MM.1S (cell line): ENCODE measurements at places on chromosomes 2 and 18.

DNA sequence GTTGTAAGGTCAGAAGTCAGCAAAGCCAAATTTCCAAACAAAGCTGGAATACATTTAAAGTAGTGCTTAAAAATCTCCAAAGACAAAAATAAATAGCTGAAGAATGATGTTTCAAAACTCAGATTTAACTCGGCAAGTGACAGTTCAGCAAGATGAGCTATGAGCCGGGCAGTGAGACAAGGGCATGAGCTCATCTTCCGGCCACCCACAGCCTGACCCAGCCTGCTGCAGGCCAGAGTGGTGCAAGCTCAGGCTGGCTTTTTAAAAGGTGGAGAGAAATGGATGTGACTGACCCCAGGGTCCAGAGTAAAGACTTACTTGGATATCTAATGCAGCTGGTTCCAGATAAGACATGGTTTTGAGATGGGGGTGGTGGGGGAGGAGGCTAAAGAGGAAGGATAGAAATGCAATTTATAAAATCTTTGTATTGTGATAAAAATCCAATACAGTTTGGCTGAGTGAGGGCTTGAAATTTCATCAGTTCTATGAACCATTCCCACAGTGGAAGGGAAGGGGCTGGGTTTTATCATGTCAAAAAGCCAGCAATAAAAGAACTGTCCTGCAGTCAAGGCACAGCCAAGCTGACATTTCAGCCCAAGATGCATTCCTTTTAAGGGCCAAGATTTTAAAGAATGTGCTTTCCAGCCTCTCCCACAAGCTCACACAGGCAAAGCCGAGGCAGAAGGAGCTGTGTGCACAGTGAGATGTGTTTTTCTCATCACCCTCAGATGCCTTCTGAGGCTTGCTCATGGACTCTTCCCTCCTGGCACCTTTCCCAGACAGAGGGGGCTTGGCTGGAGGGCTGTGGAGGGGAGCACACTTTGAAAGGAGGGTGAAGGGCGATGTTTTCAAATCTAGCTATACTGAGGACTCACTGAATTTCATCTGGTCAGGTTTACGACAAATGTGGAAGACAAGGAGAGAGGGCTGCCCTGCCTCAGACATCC is 97.9 kb upstream of the KLHL29 start:
- no peak for DNase-seq

DNA sequence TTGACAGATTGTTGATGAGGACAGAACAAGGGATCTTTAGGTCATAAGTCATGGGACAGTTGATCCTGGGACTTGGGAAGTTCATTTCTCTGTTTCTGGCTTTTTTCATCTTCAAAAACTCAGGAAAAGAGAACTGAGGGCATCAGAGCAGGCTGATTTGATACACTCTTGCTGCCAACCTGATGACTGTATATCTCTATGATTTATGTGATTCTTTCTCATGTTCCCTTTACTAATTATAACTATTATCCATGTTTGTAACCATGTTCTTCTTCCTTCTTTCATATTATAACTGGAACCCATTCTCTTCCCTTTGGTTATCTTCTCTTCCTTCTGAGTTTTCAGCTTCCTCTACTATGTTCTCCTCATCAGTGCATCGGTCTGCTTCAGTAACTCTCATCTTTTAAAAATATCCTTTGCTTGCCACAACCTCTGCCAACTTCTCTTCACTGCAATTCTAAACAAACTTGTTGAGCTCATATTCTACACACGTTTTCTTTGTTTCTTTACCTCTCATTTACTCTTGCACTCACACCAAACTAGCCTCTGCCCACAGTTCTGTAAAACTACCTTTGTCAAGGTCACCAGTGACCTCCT is 13.5 kb downstream of the RASGRP3 start:
- no peak for DNase-seq

- no peak for DNase-seq
These were observed 29.7 kb upstream of the CCDC150 start for GRCh38 chr2:196609806-196610205.

GRCh38 chr2:120914839-120915521 is 179.3 kb downstream of the GLI2 start:
- DNase-seq, result no peak

DNA sequence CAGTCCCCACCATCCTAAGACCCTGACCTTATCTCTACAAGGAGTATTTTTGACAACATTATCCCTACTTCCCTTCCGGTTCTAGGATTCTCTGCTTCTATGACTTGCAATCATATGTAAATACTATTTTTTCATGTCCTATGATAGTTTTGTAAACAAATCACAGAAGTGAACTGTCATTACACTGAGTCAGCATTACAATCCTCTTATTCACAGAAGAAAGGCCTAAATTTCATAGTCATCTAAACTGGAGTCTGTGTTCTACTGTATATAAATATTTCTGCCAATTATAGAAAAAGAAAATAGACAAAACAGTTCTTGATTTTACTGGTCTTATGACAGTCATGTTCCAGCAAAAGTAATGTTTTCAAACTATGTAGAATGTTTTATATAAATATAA is 265.1 kb downstream of the NCKAP5 start:
- no peak for DNase-seq

DNA sequence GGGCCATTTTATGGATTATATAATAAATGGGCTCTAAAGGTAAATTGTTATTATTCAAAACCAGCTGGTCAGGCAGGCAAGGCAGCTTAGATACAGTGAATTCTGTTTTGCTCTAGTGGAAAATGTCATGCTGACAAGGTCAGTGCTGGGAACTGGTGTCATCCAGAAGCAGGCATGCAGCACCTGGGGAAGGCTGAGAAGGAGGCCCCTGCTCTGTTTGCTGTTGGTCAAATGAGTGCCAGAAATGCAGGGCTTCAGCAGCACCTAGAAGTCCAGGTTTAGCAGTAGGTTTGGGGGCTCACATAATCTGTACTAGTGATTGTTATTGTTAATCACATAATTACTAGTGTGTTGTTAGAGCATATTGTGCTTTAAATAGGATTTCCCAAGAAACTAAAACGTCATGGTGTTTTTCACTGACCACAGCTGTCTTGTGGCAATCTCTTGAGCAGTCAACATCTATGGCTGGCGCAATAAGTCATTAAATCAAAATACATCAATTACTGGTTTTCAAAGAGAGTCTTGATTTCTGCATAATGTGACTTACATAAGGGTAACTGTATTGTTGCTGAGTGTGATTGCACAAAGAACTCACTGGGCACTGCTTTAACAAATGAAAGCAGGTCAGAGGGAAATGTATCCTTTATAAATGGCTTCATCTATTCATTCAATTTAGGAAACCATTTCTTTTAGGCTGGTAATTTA is 99.1 kb downstream of the MYO3B start:
- DNase-seq, result no peak

DNA sequence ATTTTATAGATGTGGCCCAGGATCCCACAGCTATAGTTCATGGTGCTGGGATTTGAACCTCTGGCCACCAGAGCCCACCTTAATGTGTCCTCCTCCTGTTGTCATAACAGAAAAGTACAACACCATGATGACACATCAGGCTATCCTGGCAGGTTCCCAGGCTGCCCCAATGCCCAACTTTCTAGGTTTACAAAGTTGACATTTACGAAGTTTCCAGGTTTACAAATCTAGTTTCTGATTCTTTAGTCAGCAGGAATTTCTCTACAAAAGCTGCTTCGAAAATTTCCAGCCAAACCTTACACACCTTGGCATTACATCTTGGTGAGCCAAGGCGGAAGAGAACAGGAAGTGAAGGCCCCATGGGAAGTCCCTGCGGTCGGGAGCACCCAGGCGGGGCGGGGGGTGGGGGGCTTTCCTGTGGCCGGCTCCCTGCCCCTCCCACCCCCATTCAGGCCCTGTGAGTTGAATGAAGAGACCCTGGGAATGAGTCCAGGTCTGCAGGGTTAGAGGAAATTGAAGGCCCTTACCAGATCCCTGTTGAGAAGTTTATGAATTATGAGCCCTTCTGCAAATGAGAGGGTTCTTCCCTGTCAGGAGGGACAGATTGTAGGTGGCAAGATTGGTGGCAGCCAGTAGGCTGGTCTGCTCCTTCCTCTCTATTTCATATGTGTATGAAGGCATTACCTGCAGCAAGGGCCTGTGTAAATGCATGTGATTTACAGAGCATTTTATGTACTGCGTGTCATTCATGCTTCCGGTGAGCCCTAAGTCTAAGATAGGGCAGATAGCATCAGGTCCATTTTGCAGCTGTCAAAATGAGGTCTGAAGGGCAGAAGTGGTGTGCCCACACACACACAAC is 11.1 kb upstream of the IL1RN start:
- no peak for DNase-seq

DNA sequence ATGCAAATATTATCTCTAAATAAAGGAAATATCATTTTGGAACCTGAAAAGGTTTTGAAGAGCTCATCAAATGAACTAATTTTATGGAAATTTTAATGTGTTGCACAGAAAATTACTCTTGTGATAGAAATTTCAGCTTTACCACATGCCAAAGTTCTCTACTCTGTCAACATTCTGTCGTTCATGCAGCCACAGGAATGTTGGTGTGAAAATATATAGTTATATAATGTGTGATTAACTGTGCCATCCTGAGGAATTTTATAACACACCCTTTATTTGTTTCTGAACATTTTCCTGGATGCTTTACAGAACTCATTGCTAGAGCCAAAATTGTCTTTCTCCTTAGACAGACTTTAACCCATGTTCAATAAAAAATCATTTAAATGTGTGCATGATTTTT is 202.5 kb upstream of the SLC8A1 start:
- no peak for DNase-seq

DNA sequence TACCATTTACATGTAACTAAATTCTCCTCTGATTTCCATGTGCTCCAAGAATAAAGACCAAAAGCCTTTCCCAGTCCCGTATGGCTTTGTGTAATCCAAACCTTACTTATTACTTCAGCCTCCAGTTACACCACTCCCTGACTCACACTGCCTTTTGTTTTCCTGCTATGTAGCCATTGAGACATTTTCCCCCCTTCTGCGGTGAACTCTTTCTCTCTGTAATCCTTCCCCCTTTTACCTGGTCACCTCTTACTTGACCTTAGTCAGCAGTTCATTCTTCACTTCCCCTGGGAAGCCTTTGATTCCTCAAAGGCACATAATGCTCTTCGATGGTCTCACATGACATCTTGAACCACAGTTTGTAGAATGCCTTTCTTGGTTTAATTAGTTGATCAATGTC is 256.0 kb upstream of the FANCL start:
- no peak for DNase-seq

GRCh38 chr2:232699110-232699509 is 2.0 kb downstream of the GIGYF2 start:
- DNase-seq, result no peak

GRCh38 chr18:42514512-42514911 is 559.5 kb downstream of the PIK3C3 start:
- DNase-seq, result no peak

DNA sequence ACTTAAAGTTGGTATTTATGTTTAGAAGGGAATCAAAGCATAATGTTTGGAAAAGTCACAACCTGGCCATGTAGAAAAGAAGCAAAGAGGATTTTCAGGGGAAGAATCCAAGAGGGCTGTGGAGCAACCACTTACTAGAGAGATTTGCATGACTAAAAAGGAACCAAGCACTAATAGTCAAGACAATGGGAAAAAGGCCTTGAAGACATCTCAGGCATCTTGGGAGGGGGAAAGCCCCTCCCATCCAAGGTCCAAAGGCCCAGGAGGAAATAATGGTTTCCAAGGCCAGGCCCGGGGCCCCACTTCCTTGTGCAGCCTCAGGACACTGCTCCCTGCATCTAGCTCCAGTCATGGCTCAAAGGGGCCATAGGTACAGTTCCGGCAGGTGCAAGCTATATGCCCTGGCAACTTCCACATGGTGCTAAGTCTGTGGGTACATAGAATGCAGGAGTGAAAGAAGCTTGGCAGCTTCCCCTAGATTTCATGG is 128.1 kb downstream of the EIPR1 start:
- no peak for DNase-seq

- DNase-seq, result no peak
These were observed 105.1 kb downstream of the SLC8A1 start for GRCh38 chr2:40346535-40347354.

DNA sequence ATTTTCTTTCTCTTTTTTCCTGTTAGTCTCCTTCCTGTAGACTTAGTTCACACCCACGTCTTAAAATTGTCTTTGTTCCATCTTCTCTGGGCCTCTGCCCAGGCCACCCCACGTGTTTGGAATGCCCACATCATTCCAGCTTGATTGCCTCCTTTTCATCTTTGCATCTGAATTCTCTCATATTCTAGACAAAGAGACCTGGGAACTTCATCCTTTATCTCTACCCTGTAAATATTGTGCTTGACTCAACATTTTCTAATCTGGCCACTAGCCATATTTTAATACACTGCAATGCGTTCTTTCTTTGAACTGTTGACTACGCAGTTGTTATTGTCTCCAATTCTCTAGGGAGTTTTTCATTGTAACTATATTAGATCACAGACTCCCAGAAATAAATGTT is 187.5 kb upstream of the NRXN1 start:
- DNase-seq, result no peak

GRCh38 chr2:198116756-198117155 is 312.4 kb downstream of the PLCL1 start:
- no peak for DNase-seq

DNA sequence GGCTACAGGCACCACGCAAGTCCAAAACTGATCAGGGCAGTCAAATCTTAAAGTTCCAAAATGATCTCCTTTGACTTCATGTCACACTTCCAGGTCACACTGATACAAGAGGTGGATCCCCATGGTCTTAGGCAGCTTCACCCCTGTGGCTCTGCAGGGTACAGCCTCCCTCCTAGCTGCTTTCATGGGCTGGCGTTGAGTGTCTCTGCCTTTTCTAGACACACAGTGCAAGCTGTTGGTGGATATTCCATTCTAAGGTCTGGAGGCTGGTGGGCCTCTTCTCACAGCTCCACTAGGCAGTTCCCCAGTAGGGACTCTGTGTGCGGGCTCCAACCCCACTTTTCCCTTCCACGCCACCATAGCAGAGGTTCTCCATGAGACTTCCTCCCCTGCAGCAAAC is 838.2 kb upstream of the CHAC2 start:
- DNase-seq, result no peak

DNA sequence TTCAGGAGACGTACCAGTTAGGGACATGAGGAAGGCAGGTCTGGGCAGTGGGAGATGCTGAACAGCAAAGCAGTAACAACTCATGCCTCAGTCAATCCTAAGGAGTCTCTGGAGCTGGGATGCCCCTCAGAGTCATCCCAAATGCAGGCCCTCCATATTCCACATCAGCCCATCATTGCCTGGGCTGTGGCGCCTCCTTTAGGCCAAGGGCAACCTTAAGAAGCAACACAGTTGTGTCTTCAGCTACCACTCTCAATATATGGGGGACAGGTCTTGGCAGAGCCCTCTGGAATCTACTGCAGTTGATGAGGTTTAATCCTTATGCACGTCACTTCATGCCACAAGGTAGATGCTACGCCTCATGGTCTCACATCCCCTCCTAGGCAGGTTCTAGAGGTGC is 682.0 kb upstream of the RAB6C start:
- no peak for DNase-seq

DNA sequence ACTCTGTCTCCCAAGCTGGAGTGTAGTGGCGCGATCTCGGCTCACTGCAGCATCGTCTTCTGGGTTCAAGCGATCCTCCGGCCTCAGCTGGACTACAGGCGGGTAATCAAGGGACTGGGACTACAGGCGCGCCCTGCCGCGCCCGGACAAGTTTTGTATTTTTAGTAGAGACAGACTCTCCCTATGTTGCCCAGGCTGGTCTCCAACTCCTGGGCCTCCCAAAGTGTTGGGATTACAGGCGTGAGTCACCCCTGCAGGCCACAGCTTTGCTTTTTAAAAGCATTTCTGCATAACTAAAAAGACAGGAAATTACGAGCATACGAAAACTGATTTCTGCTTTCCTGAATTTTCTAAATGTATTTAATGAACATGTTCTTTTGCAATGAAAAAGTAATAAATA is 916 bp upstream of the OSBPL1A start:
- no peak for DNase-seq
